ENCODE measurements at places on chromosomes 2 and 18.
A peak's percentile ranks its signal among the peaks of the same experiment; 100 is the strongest.

DNA sequence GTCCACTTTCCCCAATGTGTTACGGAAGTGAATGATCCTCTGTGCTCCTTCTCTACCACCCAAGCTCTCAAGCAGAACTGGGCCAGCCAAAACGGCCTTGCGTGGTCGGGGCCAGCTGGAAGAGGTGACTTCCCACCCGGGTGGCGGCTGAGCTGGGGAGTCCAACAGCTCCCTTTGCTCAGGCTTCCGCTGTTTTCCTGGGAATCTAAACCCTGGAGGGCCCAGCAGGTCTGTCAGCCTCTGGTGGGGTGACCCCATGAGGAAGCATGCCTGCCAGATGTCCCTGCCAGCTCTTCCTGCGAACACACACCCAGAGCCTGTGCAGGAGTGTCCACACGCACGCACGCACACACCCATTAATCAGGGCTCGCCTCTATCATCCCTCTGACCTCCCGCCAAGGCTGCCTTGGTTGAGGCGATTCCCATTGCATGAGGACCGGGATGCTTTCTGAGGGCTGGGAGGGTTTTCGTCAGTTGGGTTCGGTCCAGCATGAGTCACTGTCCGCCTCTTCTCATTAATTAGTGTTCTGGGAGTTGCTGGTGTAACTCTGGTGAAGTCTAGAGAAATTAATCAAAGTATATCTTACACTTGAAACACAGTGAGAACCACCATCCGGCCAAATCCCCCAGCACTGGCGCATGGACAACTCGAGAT is 90.6 kb downstream of the TWIST2 start:
- DNase-seq, result no peak

DNA sequence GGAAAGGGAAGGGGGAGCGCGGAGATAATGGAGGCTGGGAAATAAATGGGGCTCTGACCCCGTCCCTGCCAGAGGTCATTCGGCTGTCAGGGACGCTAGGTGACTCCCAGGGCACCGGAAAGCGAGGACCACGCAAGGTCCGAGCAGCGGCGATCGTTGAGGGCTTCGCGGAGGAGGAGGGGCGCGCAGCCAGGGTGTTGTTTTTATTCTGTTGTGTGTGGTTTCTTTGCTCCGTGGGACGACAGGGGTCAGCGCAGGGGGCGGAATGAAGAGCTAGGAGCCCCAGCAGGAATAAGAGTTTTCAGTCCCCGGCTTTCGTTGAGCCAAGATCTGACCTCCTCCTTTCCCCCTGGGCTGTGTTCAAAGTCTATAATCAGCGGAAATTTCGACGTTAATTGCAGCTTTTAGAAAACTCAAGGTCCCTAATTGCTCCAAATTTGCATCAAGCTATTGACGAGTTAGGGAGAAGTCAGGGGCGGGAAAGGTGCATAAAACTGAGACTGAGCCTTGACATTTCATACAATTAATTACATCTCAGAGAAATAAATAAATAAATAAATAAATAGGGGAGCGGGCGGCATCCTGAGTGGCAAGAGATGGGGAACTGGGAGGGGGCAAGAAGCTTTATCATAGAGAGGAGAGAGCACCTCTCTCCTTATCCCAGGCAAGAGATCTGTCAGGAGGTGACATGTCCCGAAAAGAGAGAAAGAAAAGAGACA is 2.2 kb downstream of the GAD1 start:
- no peak for DNase-seq

DNA sequence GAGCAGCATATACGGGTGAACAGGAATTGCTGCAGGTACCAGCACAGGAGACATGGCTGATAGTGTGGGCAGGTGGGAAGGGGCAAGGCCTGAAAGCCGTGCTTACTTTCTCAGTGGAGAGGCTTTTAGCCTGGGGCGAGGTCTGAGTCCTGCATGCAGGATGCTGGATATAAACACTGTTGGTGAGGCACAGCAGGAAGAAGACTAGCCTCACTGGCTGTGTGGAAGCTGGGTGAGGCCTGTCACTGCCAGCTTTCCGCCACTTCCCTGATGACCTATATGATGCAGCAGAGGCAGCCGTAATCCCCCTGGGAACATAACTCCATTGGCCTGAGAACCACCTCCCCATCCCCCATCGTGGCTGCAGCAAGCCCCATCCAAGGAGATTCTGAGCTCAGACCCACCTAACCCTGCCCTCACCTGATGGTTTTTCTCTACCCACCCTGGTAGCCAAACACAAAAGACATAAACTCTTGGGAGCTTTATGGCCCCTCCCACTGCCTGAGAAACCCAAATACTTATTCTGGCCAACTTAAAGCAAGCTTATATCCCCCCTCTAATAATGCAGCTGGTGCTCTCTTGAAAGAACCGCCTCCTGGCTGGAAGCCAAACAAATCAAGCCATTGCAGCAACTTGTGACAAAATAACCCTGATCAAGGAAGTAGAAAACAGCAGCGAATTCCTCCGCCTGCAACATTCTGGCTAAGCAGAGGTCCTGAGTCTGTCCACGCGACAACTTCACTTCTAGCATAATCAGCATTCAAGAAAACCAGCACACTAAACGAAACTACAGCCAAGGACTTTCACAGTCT is 54.6 kb upstream of the DSC1 start:
- no peak for DNase-seq

- no peak for DNase-seq
Observed at GRCh38 chr2:42107249-42108042, 59.6 kb downstream of the PKDCC start.

- DNase-seq, result no peak
Observed at GRCh38 chr2:233063269-233063975, 3.3 kb downstream of the INPP5D start.

DNA sequence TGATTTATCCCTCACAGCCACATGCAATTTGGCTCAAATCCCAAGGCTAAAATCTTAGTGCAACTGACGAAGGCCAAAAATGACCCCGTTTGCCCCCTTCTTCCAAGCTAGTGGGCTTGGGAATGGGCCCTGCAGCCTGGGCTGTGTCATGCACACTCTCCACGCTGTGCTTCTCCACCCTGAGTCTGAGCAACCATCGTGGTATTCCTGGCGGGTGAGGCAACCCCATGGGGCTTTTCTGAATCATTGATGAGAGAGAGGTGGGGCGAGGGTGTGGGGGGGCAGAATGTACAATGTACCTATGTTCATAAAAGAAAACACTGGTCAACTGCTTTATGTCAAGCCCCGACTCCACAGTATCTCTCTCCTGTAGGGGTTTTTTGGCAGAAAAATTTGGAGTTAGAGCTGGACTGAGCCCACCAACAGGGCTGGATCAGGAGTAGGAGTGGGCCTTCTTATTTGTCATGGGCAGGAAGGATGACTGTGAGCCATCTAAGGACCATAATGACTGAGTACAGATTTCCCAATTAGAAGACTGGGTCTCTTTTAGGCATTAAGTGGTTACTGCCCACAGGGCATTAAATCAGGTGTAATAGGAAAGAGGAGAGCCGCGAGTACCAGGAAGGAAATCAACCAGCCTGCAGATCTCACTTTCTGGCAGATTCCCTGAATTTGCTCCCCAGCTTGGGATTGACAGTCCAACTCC is 8.9 kb downstream of the SULT1C2 start:
- no peak for DNase-seq

DNA sequence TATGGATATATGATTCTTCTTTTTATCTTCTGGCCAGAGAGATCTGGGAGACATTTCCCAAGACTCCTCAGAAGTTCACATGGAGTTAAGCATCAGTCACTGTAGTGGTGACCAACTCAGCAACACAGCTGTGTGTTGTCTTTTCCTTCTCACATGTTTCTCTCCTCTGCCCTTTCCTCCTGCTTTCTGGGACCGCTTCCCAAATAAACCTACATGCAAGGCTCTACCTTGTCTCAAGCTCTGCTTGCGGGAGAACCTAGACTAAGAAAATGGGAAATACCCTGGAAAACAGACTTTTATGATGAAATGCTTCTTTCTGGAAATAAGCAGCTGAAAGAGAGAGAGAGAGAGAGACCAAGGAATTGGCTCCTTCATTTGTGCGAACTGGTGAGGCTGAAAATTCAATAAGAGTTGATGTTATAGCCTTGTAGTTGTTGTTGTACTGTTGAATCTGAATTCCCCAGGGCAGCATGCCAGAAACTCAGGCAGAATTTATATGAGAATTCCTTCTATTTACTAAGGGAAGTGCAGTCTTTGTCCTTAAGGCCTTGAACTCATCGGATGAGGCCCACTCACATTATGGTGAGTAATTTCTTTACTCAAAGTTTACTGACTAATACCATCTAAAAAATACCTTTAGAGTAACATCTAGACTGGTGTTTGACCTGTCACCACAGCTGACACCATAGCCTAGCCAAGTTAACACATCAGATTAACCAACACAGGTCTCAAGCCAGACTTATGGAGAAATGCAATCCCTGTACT is 22.7 kb upstream of the DSC1 start:
- no peak for DNase-seq

DNA sequence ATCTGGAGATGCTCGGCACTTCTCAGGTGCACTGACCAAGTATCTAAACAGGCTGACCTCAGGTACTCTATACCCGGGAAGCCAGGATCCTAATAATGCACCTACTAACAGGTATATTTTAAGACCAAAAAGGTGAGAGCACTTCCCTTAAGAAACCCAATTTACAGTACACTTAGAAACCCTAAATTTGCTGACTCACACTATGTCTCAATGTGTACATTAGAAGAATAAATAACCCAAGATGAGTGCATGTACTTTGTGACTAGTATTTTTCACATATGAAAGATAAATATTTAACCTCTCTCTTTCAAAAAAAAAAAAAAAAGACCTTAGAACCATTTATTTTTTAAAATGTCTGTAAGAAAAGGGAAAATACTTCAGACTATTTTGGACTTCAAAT is 118.8 kb downstream of the ZNF516 start:
- no peak for DNase-seq

GRCh38 chr2:109083771-109084170 is 45.2 kb upstream of the SH3RF3 start:
- no peak for DNase-seq

- DNase-seq, result no peak
Observed at GRCh38 chr2:113834051-113834730, 55.7 kb upstream of the ACTR3 start.

- no peak for DNase-seq
Observed at GRCh38 chr2:1635823-1636222, 108.5 kb downstream of the PXDN start.

DNA sequence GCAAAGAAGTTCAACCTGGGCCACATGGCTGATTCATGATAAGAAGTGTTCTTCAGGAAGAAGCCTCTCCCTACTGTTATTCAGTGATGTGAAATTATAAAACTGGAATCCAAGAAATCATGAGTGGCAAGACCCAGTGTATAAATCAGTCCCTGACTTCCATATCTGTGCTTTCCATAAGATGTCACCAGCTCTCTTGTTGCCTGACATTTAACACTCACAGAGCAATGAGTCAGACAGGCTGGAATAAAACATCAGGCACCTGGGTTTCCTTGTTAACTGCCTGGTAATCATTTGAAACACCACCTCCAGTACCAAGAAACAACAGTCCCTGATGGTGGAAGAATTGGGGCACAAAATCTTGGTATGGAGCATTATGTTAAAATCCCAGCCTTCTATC is 76.1 kb downstream of the SCG2 start:
- no peak for DNase-seq

DNA sequence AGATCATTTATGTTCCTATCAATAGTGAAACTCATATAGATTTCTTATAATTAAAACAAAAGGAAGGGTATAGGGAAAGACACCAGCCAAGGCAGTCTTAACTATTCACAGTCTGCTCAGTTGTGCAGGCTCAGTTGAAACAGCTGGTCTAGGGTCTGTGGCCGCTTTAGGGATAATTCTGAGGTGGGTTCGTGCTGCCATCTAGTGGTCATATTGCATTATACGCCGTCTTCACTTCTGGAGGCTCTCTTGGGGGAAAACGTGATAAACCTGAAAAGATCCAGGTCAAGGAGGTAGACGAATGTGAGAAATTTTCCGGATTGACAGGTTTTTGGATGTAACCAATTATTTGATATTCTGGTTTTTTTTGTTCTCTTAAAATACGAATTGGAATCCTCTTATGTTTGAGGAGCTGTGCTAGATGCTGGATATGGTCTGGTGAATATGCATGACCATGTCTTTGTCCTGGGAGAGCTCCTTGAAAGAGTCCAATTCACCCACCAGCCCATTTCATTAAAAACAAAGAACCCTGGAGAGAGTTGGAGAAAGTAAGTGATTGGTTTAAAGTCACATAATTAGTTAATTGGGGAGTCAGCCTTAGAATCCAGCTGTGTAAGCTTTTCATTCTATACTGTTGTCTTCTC is 492.4 kb downstream of the PLCL1 start:
- DNase-seq, result peak; percentile 60

GRCh38 chr2:166240387-166241313 is 112.8 kb upstream of the SCN1A start:
- no peak for DNase-seq
